Astrocyte (in vitro differentiated cells and primary cell): ENCODE measurements at places on chromosomes 4 and X. TPM values are rescaled to one million over a fixed set of nuclear protein-coding genes. Genes with fewer than 3 reads are reported as not detected.
A peak's percentile ranks its signal among the peaks of the same experiment; 100 is the strongest.

- peak; percentile 85 for DNase-seq
Measured at GRCh38 chr4:52572936-52573485, 86.1 kb downstream of the USP46 start.

- no peak for DNase-seq
Measured at GRCh38 chr4:17273047-17273446, 238.8 kb downstream of the QDPR start.

AMTN gene
- not detected in 2 replicates for total RNA-seq

DNA sequence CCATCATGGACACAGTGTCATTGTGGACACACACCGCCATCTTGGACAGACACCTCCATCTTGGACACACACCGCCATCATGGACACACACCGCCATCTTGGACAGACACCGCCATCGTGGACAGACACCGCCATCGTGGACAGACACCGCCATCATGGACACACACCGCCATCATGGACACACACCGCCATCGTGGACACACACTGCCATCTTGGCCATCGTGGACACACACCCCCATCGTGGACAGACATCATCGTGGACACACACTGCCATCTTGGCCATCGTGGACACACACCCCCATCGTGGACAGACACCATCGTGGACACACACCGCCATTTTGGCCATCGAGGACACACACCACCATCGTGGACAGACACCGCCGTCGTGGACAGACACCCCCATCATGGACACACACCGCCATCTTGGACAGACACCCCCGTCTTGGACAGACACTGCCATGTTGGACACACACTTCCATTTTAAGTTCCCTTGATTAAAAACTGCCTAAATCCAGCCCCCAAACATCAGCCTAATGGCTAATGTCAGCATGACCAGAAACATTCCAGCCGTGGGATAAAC lies 9.1 kb downstream of the ASMTL start:
- DNase-seq, result no peak

DNA sequence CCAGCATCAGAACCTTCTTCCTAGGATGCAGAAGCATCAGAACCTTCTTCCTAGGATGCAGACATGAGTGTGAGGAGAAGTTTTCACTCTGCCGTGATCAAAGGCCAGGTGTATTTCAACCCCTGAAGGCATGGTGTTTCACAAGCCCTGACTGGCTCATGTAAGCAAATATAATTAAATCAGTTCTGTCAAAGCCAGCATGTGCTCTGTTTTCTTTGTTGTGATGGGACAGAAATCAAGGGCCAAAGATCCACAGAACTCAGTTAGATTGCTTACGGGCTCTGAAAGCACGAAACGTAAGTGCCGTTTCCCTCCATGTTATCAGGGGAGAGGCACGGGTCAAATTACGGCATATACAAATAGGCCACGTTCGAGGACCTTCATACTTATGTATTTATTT lies 32.0 kb upstream of the CLDN24 start:
- DNase-seq, result no peak

DNA sequence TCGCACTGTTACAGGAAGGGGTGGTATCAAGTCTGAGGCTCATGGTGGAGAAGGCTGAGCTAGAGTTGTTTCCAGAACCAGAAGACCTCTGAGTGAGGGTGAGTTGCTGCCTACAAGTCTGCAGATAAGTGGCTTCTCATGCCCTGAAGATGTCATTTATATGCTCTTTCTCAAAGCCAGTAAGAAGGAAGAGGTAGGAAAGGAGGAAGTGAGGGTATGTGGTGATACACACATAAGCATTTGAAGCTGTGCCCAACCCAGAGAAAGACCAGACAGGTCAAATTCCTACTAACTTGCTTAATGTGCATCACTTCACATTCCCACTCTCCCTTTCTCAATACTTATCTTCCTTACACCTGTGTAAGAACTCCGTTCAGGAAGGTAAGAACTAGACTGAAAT lies at the start of gene PPBP:
TSS of gene PPBP (minus strand) at position 130 of the 400 bp plus-strand sequence. CDS start at position 43, 87 bp downstream.
- no peak for DNase-seq

GRCh38 chrX:69027181-69028005 lies 137.9 kb downstream of the PJA1 start:
- DNase-seq, result peak; percentile 78

- DNase-seq, result no peak
Measured at GRCh38 chr4:124810827-124811226, 98.3 kb upstream of the ANKRD50 start.

DNA sequence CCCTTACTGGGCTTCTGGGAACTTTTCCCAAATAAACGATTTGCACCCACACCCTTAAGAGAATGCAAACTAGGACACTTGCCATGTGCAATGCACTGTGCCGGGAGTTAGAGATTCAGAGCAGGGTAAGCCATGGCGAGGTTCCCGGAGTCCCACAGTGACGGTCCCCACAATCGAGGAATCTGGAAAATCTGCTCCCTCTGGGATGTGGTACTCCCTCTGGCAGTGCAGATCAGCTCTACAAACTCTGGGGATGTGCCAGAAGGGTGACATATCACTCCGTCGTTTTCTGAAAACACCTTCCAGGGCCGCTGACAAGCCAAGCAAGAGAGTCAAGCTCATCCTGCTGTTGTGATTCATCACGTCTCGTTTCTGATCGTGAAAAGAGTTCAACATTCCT lies 537.5 kb downstream of the BCOR start:
- DNase-seq, result no peak

- peak; percentile 52 for DNase-seq
Measured at GRCh38 chr4:94582517-94582916, 130.8 kb downstream of the PDLIM5 start.

- DNase-seq, result peak; percentile 60
Measured at GRCh38 chr4:168923526-168924194, 86.4 kb downstream of the CBR4 start.

- DNase-seq, result peak; percentile 58
Measured at GRCh38 chrX:66676413-66676812, 37.5 kb upstream of the EDA2R start.

SPATA18 gene
- total RNA-seq, result 19.0 and 20.7 TPM in 2 replicates

SOWAHB gene
- 6.2 and 6.8 TPM in 2 replicates for total RNA-seq

- DNase-seq, result peak; percentile 81
Measured at GRCh38 chrX:63513825-63514568, 162.9 kb upstream of the SPIN4 start.

GRCh38 chrX:149060921-149061320 lies 444.2 kb downstream of the IDS start:
- DNase-seq, result peak; percentile 84

DNA sequence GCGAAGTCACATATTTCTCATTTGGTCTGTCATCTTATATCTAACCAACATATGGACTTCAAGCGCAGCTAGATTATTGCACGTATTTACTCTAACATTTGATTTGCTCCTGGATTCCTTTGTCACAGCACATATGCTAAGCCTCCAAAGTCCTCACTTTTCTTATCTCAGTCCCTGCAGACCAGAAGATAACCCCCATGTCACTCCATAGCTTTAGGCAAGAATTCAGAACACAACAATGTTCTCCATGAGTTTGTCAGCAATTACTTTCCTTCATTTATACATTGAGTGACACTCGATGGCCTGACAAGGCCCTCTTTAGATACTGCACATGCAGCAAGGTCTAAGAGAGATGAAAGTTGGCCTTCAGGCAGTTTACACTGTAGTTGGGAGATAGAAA lies 4.8 kb upstream of the STATH start:
- no peak for DNase-seq

DNA sequence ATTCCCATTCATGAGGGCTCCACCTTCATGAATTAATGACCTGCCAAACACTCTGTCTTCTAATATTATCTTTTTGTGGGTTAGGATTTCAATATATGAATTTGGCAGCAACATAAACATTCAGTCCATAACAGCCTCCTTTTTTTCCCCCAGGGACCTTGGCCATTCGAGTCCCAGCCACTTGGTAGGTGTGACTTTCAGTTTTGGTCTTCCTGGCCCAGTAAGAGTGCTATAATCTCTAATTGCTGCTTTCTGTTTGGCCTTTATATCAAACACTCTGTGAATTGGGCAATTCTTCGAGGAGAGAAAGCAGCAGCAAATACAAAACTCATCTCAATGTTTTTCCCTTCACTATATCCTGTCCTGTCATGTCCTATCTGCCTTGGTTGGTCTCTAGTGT lies 12.4 kb upstream of the RADX start:
- DNase-seq, result no peak

HERC6 gene
- total RNA-seq, result 37.3 and 40.2 TPM in 2 replicates

NUDT11 gene
- 9.9 and 12.7 TPM in 2 replicates for total RNA-seq

- no peak for DNase-seq
Measured at GRCh38 chr4:101000496-101000895, 346.8 kb downstream of the PPP3CA start.

- DNase-seq, result no peak
Measured at GRCh38 chr4:2443956-2444740, 24.8 kb upstream of the RNF4 start.

- DNase-seq, result no peak
Measured at GRCh38 chr4:15065516-15065915, 63.2 kb downstream of the CPEB2 start.

GRCh38 chrX:134948333-134949241 lies 42.2 kb upstream of the SMIM10 start:
- peak; percentile 89 for DNase-seq

DNA sequence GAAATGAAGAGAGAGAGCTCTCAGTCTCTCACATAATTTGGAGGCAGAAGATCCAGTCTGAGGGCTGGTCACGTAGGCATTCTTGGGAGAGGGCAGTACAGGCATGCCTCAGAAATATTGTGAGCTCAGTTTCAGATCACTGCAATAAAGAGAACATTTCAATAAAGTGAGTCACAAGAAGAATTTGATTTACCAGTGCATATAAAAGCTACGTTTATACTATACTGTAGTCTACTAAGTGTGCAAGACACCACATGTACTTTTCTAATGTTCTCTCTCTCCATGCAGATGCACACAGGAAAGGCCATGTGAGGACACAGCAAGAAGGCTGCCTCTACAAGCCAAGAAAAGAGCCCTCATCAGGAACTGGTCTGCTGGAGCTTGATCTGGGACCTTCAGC lies 583.5 kb upstream of the FAT1 start:
- no peak for DNase-seq

NXF2B gene
- not detected in 2 replicates for total RNA-seq

- no peak for DNase-seq
Measured at GRCh38 chr4:7426525-7427171, 8.1 kb downstream of the PSAPL1 start.

DNA sequence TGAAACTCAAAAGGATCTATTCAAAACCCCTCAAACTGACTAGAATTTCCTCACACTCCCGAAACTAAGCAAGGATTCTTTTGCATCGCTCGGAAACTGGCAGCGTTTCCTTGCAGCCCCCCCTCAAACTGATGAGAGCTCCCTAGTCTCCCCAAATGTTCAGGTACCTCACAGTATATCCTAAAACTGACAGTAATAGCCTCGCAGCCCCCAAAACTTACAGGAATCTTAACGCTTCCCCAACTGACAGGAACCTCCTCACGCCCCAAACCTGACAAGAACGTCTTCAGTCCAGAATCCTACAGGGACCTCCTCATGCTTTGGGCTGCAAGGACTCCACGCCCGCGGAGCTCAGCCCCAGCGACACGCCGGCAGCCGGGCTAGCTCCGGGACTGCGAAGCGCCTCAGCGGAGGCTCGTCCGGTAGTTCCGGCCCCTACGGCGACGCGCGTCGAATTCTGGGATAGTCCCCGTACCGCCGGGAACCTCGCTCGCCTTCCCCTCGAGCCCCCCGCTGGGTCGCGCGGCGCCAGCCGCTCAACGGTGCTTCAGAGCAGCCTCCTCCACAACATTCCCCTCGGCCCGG lies 640 bp downstream of the PHF8 start:
- DNase-seq, result peak; percentile 3

GRCh38 chr4:15891312-15891711 lies 47.2 kb downstream of the FGFBP1 start:
- no peak for DNase-seq

DNA sequence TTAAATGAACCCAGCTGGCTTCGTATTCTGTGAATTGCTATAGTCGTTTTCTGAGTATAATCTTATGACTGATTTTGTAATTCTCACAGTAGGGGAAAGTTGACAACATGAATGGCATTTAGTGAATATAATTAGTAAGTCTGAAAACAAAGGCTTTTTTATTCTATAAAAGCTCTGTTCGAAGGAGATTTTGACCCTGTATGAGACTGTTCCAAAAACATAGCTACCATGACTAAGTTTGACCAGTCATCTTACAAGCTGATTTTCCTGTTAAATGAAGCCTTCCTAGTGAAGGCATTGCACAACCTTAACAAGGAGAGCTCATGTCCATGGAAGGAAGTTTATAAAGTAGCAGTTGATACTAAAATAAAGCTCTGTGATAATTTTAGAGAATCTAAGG lies 242.3 kb downstream of the RPA4 start:
- peak; percentile 11 for DNase-seq

DNA sequence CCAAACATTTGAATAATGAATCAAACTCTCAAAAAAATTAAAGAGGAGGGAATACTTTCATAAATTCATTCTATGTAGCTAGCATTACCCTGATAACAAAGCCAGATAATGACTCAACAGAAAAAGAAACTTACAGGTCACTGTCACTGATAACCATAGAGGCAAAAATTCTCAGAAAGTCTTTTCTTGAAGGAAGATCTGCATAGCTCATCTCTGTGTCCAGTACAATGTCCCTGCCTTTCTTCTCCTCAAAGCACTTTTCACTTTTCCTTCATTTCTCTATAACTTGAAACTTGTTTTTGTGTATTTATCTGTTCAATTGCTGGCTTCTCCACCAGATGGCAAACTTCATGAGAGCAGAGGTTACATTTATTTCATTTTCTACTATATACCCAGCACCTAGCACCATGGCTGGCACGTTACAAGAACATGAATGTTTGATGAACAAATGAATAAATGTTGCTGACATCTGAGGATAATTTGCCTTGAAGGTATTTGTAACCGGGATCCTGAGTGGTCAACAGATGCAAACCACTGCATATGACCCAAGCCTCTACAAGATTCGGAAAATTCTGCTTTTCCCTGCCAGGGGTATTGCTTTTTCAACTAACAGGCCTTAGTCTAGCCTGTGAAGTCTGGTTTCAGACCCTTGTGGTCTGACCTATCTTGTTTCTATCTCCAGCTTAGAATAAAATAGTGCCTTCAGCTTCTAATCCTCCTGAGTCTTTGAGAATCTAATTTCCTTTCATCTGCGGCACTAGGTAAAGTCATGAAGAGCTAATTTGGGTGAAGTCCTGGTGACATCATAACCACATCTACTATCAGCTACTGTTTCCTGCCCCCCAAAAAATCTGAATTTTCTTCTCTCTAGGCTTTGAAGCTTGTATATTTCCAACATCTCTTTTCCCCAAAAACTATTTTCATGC lies 52.5 kb upstream of the ANTXR2 start:
- peak; percentile 14 for DNase-seq

STPG2 gene
- 0.14 TPM in 1 of 2 replicates, not detected in the other for total RNA-seq

RRH gene
- 0.25 TPM in 1 of 2 replicates, not detected in the other for total RNA-seq

DKK2 gene
- total RNA-seq, result 2.1 and 3.3 TPM in 2 replicates

DNA sequence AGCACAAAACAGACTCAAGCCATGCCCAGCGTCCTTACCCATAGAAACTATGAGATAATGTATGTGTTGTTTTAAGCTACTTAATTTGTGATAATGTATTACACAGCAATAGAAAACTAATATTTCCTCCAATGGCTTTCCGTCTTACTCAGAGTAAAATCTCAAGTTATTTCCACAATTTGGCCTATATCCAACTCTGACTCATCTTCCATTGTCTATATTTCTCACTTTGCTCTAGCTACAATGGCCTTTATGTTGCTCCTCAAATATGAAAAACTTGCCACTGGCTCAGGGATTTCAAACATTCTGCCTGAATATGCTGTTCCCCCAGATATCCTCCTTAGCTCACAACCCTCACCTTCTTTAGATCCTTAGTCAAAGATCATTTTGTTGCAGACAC lies 31.6 kb downstream of the IQCM start:
- peak; percentile 32 for DNase-seq

- DNase-seq, result no peak
Measured at GRCh38 chr4:105067946-105068345, 78.7 kb upstream of the TET2 start.

GRCh38 chr4:2061186-2062131 lies 2.3 kb downstream of the NAT8L start:
- no peak for DNase-seq
